ENCODE measurements at places on chromosomes 7 and 10.

GRCh38 chr10:70602665-70603448 is at the start of gene PRF1:
TSS of gene PRF1 (minus strand) at chr10:70602741. CDS start at chr10:70600902, 1,839 bp downstream.
- DNase-seq: peak; percentile 71

GRCh38 chr7:101882595-101883564 is 65.5 kb downstream of the CUX1 start:
- no peak for DNase-seq

DNA sequence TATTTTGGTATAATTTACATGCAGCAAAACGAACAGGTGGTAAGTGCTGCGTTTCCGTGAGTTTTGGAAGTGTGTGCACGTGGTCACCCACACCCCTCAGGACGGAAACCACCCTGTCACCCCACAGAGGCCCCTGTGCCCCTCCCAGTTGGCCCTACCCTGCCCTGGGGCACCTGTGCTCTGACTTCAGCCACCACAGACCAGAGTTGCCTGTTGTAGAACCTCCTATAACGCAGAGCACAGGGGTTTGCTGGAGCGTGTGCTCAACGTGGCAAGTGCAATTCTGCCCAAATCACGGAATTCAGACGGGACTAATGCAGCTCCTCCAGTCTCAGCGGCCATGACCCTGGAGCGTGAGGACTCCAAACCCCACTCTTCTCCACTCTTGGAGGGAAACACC is 9.6 kb upstream of the CFAP46 start:
- no peak for DNase-seq

DNA sequence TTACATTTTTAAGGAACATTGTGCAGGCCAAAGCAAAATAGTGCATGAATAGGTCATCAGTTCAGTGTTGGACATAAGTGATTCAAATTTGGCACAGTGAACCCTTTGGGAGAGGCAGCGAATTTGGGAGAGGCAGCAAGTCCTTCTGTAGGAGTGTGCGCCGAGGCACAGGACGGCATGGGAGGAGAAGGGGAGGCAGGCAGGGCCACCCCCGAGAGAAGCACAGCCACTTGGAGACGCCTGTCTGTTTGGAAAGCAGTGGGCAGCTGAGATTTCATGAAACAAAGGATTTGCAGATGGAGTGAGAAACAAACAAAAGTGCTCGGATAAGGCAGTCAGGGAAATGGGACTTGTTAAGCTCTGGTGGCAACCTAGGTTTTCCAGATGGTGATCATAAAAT is 30.6 kb downstream of the VIPR2 start:
- no peak for DNase-seq

Data from activated T-helper 2 cell treated with anti-CD3 and anti-CD28 coated beads, Interferon-gamma antibody, Interleukin-2, Interleukin-4, amounts not matched to agents 10 μg/mL and 5 μg/mL and 100 μg/mL, durations not matched to agents 14 hours and 24 hours and 36 hours (primary cell).